Stimulated activated CD4-positive, alpha-beta T cell treated with anti-CD3 and anti-CD28 coated beads, Interleukin-2, amount 100 ng/mL, for 4 hours (primary cell): ENCODE measurements at places on chromosomes 1 and 21.

DNA sequence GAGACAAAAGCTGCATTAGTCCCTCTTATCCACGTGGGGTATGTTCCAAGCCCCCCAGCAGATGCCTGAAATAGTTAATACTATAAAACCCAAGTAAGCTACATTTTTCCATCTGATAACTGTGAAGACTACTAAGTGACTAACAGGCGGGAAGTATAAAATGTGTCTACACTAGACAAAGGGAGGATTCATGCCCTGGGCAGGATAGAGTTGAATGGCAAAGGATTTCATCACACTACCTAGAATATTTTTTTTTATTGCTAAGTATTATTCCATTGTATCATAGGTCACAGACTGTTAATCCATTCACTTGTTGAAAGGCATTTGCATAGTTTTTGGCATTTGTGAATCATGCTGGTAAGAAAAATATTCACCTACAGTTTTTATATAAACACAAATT, 26.4 kb upstream of the CFHR4 start:
- no peak for DNase-seq

DNA sequence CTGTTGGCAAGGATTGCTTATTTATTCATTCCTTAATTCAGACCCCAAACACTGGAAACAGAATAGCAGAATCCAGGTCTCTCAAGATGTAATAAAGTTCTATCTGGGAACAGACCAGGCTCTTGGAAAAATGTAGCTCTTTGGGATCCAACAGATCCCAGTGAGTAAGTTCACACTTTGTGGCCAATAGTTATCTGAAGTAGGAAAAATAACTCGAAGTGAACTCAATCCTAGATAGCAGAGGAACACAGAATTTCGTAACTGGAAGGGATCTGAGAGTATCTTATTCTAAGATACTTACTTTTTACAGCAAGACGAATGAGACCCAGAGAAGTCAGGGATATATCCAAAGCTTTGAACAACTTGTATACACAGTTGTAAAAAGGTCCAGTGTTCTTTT, 150.7 kb upstream of the CD34 start:
- DNase-seq: no peak

DNA sequence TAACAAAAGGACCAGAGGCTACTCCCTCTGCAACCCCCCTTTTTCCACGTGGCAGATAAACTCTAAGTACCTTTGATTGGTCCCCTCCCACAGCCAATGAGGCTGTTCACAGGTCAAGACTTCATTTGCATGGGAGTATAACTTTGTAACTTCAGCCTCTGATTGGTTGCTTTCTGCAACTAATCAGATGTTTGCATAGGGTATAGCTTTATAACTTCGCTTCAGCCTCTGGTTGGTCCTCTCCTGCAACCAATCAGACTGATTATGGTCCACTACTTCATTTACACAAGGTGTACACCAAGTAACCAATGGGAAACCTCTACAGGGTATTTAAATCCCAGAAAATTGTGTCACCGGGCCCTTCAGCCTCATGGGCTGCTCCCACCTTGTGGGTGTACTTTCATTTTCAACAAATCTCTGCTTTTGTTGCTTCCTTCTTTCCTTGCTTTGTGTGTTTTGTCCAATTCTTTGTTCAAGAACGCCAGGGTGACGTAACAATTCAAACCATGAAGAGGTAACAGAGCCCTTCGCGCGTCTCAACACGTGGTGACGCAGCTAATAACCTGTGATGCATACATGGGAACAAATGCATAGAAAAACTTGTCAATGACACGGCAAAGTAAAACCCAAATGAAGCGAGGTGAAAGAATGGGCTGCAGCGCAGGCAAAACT, 47.2 kb downstream of the VPS26C start:
- DNase-seq: no peak

DNA sequence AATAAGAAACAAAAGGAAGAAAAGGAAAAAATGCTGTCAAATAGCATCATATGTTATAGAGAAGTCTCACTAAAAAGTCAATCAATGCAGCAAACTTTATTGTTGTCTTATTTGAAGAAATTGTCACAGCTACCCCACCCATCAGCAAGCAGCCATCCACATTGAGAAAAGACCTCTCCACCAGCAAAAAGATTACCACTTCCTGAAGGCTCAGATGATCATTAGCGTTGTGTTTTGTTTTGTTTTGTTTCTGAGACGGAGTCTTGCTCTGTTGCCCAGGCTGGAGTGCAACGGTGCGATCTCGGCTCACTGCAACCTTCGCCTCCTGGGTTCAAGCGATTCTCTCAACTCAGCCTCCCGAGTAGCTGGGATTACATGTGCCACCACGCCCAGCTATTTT, 29.0 kb downstream of the ATP2B4 start:
- DNase-seq: no peak

GRCh38 chr21:27126140-27126539, 159.3 kb upstream of the ADAMTS5 start:
- DNase-seq: no peak

DNA sequence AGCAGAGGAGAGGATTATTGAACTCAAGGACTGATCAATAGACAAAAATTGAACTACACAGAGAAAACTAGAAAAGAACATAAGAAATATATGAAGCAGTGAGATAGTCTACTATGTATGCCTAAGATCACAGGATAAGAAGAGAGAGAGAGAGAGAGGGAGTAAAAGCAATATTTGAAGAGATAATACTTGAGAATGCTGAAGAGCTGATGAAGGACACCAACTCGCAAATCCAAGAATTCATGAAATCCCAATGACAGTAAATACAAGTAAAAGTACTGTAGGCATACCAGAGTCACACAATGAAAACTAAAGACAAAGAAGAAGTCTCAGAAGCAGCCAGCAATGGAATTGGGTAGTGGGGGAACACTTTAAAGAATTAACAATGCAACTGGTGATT, 260.1 kb upstream of the SPAG17 start:
- DNase-seq: no peak

DNA sequence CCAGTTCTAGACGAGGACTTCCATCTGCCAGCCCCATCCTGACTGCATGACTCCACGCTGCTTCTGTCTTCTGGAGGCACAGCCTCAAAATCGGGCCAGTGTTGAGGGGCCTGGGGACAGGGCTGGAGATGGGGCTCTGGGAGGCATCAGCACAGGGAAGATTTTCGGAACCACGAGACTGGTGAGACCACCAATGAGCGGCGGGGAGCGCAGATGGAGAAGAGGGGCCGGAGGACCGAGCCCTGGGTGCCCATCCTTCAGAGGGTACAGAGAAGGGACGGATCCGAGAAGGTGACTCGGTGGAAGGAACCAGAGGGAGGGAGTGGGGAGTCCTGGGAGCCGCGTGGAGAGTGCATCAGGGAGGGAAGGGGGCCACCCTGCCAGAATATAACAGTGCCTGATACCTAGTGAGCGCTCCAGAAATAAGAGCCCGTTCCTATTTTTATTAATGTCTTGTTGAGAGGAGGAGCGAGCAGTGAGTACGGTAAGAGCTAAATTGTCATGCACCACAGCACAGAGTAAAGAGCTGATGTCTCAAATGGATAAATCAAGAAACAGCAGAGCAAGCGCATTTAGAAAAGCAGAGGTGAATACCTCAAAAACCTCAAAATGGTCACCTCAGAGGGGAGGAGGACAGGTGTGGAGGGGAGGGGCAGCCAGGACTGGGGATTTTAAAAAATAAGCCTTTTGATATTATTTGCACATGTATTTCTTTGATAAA, 26.2 kb upstream of the KIF26B start:
- DNase-seq: no peak
